ENCODE measurements at places on chromosomes 3 and 15. TPM values are rescaled to one million over a fixed set of nuclear protein-coding genes. Genes with fewer than 3 reads are reported as not detected.

SLC6A20 gene
- not detected for total RNA-seq

DNA sequence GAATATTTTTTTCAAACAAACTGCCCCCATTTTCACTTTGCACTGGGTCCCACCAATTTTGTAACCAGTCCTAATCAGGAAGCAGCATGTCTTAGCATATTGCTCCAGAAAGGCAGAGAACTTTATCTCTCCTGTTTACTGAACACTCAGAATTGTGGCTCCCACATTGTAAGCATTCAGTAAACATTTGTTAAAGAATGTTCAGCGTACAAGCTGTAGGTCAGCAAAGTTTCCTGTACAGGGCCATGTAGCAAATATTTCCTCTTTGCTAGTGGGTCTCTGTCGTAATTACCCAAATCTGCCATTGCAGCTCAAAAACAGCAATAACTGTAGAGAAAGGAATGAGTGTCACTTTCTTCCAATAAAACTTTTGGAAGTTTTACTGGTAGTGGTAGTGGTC, 393.3 kb downstream of the GRM7 start:
- DNase-seq: no peak

DNA sequence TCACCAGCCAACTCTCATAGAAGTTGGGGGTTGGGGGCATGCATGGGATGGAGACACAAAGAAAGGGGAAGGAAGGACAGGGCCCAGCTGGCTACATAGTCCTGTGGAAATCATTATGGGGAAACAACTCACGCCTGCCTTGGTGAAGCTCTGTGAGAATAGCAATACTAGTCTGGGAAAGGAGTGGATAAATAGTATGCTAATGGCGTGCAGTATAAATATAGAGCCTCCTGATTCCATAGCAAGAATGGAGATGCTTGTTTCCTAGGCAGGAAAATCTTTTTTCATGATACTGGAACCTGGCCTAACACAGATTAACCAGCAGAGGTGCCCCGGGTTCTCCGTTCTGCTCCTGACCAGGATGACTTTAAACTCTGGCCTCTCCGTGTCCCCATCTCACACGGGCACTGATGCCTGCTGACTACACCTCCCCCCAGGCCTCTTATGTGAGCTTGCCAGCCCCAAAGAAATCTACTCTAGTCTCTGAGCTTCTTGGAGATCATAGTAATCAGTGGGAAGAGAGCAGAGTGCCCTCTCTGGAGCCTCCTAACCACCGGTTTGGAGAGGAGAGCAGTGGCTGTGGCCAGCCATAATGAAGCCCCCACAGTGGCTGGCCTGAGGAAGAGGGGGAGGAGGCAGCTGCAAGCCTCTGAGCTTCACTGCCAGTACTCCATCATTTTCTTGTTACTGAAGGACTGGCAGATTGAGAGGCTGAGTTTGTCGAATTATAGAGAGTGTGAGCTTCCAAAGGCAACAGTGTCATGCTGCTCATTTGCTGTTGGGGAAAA, 355.0 kb upstream of the SEMA6D start:
- no peak for DNase-seq

DNA sequence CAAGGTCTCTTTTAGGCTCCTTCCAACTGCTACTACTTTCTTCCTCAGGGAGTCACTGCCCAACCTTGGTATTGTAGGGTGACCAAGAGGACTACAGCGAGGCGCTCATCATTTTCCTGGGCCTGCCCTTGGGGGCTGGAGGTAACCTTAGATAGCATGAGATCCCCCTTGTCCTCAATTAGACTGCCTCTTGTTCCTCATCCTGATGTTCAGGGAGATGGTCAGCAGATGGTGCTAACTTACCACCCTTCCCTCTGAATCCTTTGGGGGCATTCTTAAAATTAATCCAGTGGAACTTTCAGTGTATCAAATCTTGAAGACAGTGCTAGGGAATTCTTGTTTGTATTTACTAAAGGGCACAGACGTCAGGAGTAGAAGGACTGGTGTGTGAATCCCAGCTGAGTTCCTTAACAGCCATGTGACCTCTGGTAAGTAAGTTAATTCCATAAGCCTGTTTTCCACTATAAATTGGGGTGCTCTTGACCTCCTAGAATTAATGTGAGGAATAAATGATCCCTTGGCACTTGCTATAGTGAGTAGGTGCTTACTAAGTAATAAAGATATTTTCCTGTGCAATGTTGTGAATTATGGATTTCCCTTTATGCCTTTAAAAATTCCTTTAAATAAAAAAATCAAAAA, 4.1 kb upstream of the CLPX start:
- no peak for DNase-seq

GRCh38 chr3:151721294-151721693, 12.4 kb upstream of the AADACL2 start:
- DNase-seq: no peak

GRCh38 chr3:129783470-129783869, 110.0 kb downstream of the TMCC1 start:
- no peak for DNase-seq

DNA sequence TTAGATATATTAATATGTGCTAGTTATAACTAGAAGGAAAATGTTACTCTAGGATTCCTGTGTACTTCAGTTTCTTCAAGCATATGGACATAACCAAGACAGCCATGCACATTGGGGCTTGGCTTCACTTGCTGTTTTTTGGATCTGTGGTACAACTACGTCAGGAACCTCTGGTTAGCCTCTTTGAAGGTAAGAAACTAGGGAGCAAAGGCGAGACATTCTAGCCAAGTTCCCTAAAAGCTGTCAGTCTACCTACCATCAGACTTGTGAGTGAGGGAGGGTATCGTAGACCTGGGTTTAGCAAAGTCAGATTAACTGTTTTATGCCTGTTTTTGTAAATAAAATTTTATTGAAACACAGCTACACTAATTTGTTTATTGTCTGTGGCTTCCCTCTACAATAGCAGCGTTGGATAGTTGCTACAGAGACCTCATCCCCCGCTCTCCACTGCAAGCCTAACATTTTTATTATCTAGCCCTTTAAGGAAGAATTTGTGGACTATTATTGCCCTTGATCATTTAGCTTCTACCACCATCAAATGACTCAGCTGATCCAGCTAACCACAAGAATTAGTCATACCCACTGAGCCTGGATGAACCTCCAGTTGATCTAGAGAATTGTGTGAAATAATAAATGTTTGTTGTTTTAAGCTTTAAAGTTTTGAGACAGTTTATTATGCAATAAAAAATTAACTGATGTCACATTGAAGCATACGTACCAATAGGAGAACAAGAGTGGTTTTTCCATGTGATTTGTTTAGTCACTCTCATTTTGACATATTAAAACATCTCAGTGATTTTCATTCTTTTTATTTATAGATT, 58.1 kb downstream of the RSRC1 start:
- DNase-seq: no peak

GRCh38 chr3:123678108-123678511, 93.3 kb upstream of the HACD2 start:
- no peak for DNase-seq

DNA sequence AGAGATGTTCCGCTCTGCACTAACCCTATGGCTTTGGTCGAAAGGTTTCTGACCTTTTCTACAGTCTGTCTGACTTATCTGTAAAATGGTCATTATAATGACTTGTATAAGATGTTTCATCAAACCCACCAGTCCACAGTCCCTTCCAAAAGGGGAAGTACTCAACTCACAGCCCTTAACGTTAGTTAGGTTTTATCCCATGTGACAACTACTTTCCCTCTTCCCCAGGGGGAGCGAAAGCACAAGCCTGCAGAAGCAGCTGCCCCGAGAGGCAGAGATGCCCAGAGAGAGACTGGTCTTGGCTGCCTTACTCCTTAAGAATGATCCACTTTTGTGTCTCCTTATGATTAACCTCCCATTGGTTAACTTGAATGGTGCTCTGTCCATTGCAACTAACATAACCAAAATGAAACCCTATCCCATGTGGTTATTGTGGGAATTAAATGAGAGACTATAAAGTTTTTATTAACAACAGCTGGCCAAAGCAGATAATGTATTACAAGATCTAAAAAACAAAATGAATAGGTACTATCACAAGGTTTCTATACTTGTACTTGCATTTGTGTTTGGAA, 6.4 kb downstream of the ASTE1 start:
- no peak for DNase-seq

DNA sequence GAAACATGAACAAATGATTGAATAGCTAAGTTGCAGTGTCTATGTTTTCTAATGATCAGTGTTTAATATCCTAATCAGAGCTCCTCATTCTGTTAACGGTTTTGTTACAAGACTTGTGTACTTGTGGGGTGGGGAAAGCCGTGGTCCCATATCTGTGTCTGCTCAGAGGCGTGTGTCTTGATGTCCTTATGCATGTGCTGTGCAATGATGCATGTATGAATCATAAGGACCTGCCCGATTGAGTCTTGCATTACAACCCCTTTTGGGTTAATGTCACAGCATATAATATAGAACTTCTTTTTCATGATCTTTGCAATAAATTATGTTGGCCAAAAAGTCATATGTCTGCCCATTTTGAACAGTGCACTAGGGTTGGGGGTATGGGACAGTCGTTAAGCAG, 233.4 kb downstream of the ITPR1 start:
- no peak for DNase-seq
